ENCODE measurements at places on chromosomes 16 and 17.
A peak's percentile ranks its signal among the peaks of the same experiment; 100 is the strongest.

GRCh38 chr17:2049333-2050299 is 5.3 kb upstream of the HIC1 start:
- peak; percentile 98 for DNase-seq

- no peak for DNase-seq
Measured at GRCh38 chr17:50877838-50878237, 11.7 kb upstream of the TOB1 start.

- DNase-seq = no peak
Measured at GRCh38 chr16:67544844-67545664, 16.4 kb downstream of the RIPOR1 start.

DNA sequence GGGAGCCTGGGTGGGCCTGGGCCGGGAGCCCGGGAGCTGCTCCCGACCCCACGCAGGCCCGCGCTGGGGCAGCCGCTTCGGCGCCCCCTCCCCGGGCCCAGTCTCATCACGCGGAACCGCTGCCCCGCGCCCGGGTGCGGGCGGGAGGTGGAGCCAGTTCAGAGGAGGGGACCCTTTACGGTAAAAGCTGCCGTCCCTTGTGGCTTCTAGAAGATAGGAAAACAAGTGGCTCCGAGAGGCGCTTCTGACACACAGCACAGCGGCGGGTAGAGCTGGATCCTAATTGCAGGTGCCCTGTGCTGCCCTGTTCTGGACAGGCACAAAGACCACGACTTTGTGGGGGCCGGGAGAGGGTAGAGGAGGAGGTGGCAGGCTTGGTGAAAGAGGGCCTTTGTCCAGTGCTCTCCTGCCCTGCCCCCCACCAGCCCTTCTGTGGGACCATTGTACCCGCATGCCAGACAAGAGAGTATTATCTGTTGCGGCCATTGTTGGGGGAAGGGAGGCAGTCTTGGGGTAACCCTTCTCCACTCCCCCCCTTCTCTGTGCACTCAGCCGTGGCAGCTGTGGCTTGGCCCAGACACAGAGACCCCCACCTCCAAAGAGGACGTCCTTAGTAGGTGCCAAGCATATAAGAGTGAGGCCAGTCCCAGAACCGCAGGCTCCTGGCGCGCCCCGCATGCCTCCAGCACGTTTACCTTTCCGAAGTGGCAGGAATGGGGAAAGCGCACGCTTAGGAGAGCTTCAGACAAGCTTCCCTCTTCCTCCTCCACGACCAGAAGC is 736 bp downstream of the CNP start:
- DNase-seq = peak; percentile 87

DNA sequence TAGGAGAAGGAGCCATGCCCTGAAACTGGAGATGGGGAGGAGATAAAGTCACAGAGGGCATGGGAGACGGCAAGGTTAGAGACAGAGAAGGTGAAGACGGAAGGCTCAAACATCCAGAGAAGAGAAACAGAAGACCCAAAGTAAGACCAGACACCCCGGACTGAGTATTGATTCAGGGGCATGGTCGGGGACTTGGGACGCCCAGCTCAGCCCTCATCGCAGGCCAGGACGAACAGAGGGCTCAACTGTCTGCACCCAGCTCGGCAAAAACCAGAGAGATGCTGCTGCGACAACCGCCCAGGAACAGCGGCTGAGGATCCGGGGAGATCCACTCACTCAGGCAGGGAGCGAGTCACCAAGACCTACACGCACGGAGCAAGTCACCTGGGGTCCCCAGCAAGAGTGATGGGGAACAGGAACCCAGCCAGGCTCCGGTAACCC is 999 bp downstream of the XYLT1 start:
- no peak for DNase-seq

Data from activated CD4-positive, alpha-beta T cell treated with anti-CD3 and anti-CD28 coated beads, Interleukin-2, amount 10 ng/mL, durations not matched to agents 24 days and 14 days (primary cell).